Mucosa of descending colon (tissue), 3 donors: ENCODE measurements at places on chromosomes 13 and 19. TPM values are rescaled to one million over a fixed set of nuclear protein-coding genes. Genes with fewer than 3 reads are reported as not detected.

DNA sequence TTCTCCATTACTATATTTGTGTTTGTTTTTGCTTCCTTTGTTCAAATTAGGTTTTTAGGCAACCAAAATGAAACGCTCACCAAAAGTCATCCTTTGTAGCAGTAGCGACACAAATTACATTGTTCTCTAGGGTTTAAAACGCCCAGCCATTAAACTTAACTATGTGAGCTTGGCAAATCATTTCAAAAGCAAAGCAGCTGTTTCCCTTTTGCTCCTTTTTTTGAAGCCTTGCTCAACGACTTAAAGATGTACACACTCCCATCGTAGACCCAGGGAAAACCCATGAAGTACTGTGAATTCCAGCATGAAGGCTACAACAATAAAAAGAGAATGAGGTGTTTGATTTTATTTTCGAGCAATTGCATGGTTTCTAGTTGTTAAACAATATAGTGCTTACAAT is 106.7 kb downstream of the RAP2A start:
- no peak for DNase-seq

- DNase-seq: no peak
These were observed 82.9 kb downstream of the TNFRSF19 start for GRCh38 chr13:23652909-23653726.

The PAN3 gene
- total RNA-seq: 43.7 TPM

GRCh38 chr19:55287361-55288079 is 3.7 kb downstream of the BRSK1 start:
- no peak for DNase-seq

- DNase-seq: no peak
These were observed 63.0 kb downstream of the RFX2 start for GRCh38 chr19:6047256-6047655.
